A549 treated with DMSO at 1 μM for 4 hours (cell line): ENCODE measurements at places on chromosomes 6 and 20. TPM values are rescaled to one million over a fixed set of nuclear protein-coding genes. Genes with fewer than 3 reads are reported as not detected.

The PDYN gene
- not detected in 5 replicates for total RNA-seq

The TCFL5 gene
- 3.8 to 5.8 TPM (median 4.6 TPM) in 5 replicates for total RNA-seq

The BMP5 gene
- 0.03 to 0.05 TPM in 2 of 5 replicates, not detected in the others for total RNA-seq

The SLC32A1 gene
- not detected in 5 replicates for total RNA-seq

The ERVFRD-1 gene
- not detected in 5 replicates for total RNA-seq

The ARFGEF2 gene
- total RNA-seq: 13.6 to 18.2 TPM (median 16.5 TPM) in 5 replicates

The LY6G6D gene
- not detected in 5 replicates for total RNA-seq

The SAMD10 gene
- 0.10 to 0.13 TPM in 2 of 5 replicates, not detected in the others for total RNA-seq

The MAN1A1 gene
- 0.03 to 0.08 TPM (median 0.05 TPM) in 4 of 5 replicates, not detected in the other for total RNA-seq

The SEL1L2 gene
- not detected in 5 replicates for total RNA-seq
